ENCODE measurements at places on chromosomes 3 and 15.

GRCh38 chr3:171261487-171261886, 198.7 kb downstream of the TNIK start:
- DNase-seq = no peak

DNA sequence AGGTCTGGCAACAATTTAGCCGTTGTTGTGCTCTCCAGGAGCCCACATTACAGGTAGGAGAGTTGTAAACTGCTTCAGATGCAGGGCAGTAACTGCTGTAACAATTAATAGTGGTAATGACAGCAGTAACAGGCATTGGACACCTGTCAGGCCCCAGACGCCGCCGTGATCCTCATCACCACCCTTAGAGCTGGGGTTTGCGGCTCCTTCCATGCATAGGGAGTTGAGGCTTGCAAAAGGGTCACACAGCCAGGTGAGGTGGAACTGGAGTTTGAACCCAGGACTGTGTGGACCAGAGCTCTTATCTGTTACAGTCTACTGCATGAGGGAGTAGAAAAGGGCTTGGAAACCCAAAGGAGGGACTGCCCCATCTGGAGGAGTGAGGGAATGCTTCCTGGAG, 26.8 kb upstream of the NR2C2 start:
- no peak for DNase-seq

DNA sequence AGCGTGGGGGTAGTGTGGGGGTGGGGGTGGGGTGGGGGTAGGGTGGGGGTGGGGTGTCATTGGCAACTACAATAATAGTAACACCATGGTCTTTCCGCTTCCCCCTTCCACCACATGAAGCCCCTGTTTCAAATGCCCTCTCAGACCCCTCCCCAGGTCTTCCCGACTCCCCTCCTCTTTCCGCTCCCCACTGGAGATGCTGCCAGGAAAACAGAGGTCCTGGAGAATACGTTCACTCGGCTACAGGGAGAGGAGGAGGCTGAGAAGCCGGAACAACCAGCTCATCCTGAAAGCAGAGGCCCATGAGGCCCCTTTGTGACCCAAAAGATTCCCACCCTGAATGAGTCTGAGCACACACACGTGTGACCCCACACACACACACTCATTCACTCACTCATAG, 75.4 kb downstream of the CPN2 start:
- no peak for DNase-seq

GRCh38 chr3:20401253-20401652, 215.2 kb upstream of the SGO1 start:
- no peak for DNase-seq

- DNase-seq = no peak
Observed at GRCh38 chr3:134144694-134145093, 106.0 kb downstream of the RYK start.

DNA sequence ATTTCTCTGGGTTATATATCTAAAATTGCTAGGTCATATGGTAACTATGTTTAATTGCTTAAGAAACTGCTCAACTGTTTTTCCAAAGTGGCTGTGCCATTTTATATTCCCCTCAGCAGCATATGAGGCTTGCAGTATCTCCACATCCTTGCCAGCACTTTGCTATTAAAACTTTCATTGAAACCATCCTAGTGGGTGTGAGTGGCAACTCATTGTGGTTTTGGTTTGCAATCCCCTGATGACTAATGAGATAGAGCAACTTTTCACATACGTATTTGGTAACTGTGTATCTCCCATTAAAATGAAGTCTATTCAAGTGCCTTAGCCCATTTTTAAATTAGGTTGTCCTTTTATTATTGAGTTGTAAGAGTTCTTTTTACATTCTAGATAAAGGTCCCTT, 17.3 kb downstream of the KPNA1 start:
- no peak for DNase-seq

DNA sequence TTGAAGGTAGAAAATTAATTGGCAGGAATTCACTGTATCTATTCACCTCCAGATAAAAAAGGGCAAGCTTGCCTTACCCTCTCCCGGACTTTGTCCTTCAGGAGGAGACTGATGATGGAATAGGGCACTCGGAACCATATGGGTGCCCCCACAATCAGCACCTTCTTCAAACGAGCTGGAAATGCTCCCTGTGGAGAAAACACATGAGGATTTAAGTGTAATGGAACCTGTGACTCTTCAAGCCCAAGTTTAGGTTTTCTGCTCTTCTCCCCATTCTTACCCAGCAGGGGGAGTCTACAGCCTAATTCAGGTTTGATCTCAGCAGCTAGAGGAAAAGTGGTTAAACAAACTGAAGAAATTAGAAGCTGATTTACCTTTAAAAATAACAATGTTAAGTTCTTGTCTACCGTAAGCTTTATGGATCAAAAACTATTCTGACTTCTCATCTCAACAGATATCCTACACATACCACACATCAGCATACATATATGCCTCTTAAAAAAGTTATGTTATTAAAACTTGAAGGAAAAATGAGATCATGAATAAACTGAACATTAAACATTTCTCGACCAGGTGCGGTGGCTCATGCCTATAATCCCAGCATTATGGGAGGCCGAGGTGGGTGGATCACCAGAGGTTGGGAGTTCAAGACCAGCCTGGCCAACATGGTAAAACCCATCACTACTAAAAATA, 57.5 kb upstream of the SIN3A start:
- DNase-seq = no peak

- DNase-seq = no peak
Observed at GRCh38 chr3:81554801-81555200, 206.6 kb downstream of the GBE1 start.

- DNase-seq = no peak
Observed at GRCh38 chr3:181610083-181610972, 101.4 kb upstream of the SOX2 start.

DNA sequence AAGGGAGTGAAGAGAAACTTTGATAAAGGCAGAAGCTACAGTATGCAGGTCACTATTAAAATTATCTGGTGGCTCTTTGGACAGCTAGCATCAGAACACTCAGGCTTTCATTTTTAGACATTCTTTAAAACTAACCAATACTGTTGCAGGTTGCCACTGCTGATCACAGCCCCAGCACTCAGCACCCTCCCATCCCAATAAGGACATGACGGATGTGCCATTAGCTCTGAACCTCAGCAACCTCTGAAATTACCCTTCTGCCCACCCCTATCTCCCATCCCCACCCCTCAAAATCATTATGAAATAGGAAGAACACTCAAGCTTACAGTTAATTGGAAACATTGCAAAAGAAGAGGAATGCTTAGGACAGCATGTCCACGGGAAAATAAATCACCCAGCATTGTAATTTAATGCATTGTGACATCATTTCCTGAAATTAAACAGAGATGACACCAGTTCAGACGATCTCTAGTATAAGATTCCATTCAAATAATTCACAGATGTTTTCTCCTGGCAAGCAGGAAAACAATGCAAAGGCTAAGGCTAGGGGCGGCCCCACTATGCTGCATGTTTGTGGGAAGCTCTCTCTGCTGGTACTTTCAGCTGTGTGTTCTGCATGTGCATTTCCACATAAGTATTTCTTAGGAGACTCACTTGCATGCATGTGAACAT, 71.6 kb downstream of the MEIS2 start:
- no peak for DNase-seq

DNA sequence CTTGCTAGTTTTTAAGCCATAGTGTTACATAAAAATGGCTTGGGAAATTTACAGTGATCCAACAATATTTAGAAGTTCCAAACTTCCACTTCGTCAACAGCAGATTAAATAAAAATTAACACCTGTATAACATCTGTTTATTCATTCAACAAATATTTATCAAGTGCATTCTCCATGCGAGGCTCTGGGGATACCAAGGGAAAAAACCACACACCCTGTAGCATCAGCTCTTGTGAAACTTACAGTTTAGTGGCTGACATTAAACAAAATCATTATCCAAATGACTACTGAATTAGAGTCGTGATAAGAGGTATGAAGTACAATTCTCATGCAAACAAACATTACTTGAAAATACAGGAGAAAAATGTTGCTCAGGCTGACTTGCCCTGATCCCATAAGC, 122.9 kb downstream of the DLG1 start:
- no peak for DNase-seq

DNA sequence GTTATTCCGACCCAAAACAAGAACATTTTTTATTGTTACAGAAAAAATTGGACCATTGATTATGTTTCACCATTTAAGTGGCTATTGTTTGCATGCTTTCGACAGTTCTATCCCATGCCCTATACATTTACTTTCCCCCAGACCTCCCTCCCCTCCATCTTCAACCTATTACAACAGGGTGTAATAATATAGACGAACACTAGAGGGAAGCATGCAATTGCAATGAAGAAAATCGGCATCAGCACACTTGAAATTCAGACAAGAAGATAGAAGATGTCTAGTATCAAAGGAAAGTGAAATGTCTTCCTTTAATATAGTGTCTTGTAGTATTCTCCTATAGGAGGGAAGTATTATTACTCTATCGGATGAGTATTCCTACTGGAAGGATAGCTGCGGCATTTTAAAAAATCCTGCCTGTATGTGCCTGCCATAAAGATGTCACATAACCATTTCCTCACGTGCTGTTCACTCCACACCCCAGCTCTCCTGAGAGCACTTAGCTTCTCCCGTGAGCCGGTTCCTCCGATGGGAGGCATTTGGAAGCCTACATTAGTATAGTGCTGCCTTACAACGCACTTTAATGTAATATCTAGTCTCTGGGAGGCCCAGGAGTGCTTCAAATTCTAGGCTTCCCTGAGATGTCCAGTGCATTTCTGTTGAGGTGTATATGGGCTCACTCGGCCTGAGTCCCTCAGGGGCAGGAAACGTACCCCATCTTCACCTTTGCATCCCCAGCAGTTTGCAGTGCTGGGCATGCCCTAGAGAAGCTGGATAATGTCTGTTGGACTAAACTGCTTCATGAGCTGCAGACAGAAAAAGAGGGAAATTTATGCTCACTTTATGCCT, 17.8 kb upstream of the ERICH6 start:
- peak; percentile 8 for DNase-seq

DNA sequence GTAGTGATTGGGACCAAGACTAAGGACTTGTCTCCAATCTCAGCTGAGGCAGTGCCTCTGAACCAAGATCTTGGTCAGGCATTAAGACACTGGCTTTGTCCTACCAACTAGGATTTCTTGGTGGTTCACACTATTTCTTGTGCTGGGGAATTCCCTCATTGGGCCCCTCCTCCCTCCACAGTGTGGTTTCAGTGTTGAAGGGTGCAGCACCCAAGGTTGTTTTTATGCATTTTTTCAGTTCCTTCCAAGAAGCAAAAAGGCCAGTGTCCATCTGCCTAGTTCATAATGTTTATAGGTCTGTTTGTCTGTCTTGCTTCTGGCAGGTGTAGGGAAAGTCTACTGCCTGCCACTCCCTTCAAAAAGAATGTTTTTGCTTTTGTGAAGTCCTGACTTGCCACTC, 10.6 kb upstream of the ITPKA start:
- DNase-seq = peak; percentile 38

GRCh38 chr15:100824211-100824610, 55.4 kb upstream of the ALDH1A3 start:
- DNase-seq = no peak

DNA sequence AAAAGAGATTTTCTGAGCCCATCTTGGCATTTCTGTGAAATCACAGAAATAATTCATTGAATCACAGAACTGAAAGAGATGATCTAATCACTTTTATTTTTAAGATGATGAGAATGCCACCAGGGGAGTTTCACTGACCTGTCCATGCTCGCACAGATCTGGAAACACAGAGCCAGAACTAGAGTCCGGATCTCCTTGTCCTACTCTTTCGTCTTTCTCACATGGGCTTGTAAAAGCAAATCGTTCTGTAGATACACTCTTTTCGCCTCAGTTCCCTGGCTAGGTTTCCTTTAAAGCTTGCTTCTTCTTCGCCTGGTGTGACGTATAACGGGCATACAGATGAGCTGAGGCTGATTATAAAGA, 122.5 kb upstream of the SPRED1 start:
- no peak for DNase-seq

- DNase-seq = no peak
Observed at GRCh38 chr3:70431911-70432310, 119.5 kb upstream of the MDFIC2 start.

DNA sequence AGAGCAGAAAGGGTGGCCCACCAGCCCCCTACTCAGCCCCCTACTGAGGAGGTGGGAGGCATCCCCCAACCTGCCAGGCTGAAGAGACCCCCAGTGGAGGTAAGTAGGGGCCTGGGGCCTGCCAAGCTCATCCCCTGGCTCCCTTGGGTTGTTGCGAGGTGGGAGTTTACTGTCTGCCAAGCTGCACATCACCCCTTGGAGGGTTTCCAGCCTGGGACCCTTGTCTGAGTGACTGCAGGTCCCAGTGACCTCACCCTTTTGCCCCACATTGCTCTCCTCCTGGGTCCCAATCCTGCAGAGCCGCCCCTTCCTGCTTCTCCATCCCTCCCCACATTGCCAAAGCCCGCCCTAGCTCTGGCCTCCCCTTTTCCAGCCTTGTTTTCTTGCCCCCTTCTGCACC, 1.0 kb upstream of the ALS2CL start:
- DNase-seq = no peak

DNA sequence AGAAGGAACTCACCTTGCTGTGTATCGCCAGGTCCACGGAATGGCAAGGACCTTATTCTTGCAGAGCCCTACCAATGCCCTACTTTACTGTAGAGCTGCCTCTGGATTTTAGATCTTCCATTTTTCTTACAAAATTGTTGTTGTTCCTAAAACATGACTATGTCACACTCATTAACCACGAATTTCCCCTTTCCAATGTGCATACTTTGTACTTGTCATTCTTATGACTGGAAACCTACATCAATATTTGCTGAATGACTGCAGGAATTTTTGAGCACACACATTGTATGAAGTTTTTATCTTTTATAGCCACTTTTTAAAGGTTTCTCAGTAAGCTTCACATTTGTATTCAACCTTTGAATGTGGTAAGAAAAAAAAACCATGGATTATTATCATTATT, 35.9 kb upstream of the CMSS1 start:
- no peak for DNase-seq

DNA sequence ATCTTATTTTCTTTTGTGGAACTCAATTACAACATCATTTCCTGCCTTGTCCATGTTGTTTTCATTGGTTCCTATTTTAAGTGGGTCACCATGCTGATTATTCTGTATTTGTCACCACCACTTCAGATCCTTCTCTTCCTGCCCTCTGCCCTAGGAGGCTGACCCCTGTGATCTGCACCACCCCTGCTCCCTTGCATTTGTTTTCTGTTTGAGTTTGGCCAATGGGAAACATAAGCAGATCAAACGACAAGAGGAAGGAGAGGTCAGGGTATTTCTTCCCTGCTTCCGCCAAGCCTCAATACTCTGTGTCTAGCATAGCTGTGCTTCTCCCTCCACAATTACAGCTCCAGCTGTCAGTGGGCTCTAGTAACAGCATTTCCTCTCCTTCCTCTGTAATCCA, 71.6 kb downstream of the IMPG2 start:
- no peak for DNase-seq

DNA sequence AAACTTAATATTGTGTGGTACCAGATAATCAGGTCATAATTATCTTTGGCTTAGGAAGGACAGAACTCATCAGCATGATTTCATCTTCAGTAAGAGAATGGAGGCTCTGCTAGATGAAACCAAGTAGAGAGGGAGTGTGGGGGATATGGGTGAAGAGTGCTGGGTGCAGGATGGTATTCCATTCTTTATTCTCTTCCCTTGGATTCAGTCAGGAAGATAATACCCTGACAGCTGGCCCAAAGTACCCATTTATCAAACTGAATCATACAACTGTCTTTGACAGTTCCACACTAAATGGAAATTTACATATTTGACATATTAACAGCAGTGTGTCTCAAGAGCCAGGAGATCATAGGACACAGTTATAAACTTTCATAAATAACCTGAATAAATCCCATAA, 44.7 kb downstream of the GOLIM4 start:
- no peak for DNase-seq

- no peak for DNase-seq
Observed at GRCh38 chr3:44601749-44602148, 17.0 kb downstream of the ZNF660 start.

GRCh38 chr3:49244581-49245205, 32.3 kb downstream of the C3orf62 start:
- no peak for DNase-seq

All from T-helper 1 cell (primary cell).